GM12892 (cell line): ENCODE measurements at places on chromosomes 4 and X.

GRCh38 chrX:7996414-7996813 lies 69.2 kb upstream of the PNPLA4 start:
- DNase-seq = no peak

DNA sequence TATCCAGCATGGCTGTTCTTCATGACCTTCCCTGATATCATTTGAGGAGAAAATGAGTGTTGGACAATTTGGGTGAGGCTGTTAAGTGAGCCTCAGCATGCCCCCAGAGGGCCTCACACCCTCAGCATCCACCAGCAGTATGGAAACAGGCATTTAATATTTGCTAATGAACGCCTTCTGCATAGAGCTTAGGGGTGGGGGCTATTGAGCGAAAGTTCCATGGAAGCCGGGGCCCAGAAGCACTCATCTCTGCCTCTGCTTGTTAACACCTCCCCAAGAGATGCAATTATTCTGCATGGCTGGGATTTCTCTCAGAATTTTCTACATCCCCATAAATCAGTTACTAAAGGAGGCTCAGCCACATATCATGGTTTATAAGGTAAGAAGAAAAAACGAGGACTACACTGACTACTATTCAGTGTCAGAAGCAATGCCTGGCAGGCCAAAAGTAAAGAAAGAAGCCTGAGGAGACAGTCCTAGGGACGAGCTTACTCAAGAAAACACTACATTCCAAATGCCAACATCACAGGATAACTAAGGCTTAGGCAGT lies 100.1 kb upstream of the MAP3K15 start:
- DNase-seq = no peak

GRCh38 chr4:57094832-57095223 lies 15.4 kb downstream of the IGFBP7 start:
- DNase-seq = no peak

DNA sequence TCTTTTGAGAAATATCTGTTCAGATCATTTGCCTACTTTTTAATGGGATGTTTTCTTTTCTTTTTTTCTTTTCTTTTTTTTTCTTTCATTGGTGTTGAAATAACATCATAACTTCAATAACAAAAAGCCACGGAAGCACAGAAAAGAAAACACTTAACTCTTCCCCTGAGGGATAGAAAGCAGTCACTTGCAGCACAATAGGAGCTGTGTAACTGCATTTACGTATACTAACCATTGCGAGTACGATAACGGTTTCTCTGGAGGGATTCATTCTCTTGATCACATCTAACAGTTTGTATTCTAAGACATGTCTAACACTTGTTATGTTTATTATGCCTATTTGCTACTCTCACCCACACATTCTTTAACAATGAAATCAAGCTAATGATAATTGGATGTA lies 27.3 kb downstream of the C4orf46 start:
- no peak for DNase-seq

GRCh38 chr4:85125688-85126087 lies 159.2 kb upstream of the WDFY3 start:
- no peak for DNase-seq

- DNase-seq = no peak
Observed at GRCh38 chr4:86592553-86593249, 1.4 kb upstream of the PTPN13 start.

- DNase-seq = no peak
Observed at GRCh38 chr4:111323496-111323895, 700.6 kb upstream of the PITX2 start.

- DNase-seq = no peak
Observed at GRCh38 chr4:622071-622995, 3.0 kb upstream of the PDE6B start.

GRCh38 chr4:95560774-95561173 lies 12.0 kb upstream of the UNC5C start:
- no peak for DNase-seq

DNA sequence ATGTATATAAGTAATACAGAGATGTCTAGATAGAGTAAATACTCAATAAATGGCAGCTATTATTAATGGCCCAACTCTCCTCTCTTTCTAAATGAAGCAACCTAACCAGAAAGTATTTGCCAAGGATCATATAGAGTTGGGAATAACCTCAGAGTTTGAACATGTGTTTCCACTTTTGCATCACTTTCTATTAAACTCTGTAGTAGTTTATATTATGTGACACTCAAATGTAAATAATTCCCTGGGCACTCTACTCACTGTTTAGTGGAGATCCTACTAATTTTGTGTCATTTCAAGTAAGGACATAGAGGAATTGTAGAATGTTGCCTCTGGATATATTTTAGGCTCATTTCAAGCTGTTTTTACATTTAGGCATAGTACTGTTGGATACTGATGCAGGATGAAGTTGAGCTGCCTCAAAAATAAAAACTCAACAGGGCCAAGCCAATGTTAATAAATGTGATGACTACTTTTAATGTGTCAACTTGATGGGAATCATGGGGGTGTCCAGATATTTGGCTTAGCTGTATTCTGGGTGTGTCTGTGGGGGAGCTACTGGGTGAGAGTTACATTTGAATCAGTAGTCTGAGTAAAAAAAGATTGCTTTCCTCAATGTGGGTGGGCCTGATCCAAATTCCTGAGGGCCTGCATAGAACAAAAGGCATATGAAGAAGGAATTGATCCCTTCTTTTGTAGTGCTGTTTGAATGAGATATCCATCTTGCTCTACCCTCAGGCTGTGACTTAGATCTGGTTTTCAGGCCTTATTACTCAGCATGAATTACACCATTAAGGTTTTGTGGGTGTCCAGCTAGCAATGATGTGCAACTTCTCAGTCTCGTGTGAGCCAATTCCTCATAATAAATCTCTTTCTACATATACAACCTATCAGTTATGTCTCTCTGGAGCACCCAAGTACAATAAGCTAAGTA lies 1368.2 kb downstream of the STIM2 start:
- no peak for DNase-seq

DNA sequence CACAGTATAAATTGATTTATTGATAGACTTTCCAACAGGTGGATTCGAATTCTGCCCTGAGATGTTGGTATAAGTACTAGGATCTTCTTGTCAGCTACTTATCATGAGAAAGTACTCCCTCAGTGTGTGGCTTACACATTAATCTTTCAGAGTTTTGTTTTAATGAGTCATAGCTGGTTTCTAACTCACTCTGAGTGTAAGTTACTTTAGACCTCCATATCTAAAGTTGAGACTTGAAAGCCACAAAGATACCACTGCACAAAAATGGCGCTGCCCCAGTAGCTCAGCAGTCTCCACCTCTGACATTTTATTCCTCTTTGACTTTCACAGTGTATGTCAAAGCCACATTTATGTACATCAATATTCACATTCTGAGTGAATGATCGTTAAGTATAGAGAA lies 318.5 kb downstream of the ARAP2 start:
- no peak for DNase-seq

GRCh38 chr4:71209161-71209560 lies 129.7 kb upstream of the SLC4A4 start:
- no peak for DNase-seq

GRCh38 chrX:3271183-3271833 lies 75.1 kb downstream of the MXRA5 start:
- no peak for DNase-seq

GRCh38 chr4:42119886-42120285 lies 32.6 kb downstream of the BEND4 start:
- no peak for DNase-seq

DNA sequence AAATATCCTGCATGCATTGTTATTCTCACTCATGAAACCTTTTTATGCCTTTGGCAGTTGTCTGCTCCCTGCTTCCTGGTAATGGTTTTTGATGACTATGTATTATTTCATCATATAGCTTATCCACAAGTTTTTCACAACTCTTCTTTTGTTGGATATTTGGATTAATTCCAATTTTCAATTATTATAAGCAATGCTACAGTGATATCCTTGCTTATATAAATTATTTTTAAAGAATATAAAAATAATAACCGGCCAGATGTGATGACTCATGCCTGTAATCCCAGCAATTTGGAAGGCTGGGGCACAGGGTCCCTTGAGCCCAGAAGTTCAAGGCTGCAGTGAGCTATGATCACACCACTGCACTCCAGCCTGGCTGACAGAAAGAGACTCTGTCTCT lies 47.0 kb downstream of the ASIC5 start:
- no peak for DNase-seq

GRCh38 chr4:105674011-105674410 lies 34.5 kb downstream of the INTS12 start:
- DNase-seq = no peak

GRCh38 chrX:38768079-38768478 lies 33.2 kb upstream of the MID1IP1 start:
- no peak for DNase-seq
